ENCODE measurements at places on chromosomes 2 and 18. TPM values are rescaled to one million over a fixed set of nuclear protein-coding genes. Genes with fewer than 3 reads are reported as not detected.

Gene RPE
- total RNA-seq = 56.8 TPM

Gene LDLRAD4
- total RNA-seq = 34.5 TPM

Gene KCNJ3
- not detected for total RNA-seq

Gene CYB5A
- 40.5 TPM for total RNA-seq

Gene CROCC2
- total RNA-seq = not detected

Gene ATP8B1
- total RNA-seq = 0.16 TPM

Gene MYO1B
- 15.2 TPM for total RNA-seq

DNA sequence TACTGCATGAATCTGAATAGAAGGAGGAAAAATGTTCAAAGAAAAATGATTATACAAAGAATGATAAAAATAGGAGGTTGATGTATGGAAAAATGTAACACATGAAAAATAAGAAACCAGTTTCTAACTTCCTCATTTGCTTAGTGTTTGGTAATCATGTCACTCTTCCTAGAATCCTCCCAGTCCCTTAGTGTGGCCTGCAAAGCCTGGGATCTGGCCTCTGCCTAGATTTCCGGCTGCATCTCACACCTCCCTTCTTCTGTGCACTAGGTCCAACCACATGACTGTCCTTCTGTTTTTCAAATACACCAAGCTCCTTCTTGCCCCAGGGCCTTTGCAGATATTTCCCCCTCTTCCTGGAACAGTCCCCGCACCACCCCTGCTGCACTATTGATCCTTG, 76.8 kb upstream of the RBMS1 start:
- no peaks in the 10 kb centered on the region for H3K36me3 ChIP-seq
- H3K27me3 ChIP-seq = peaks cover 5% of the 10 kb centered on the region
- no peak for DNase-seq
- H3K4me1 ChIP-seq = no peaks in the 10 kb centered on the region
- H3K4me3 ChIP-seq = no peak overlapping the region
- H3K27ac ChIP-seq = no peak overlapping the region

DNA sequence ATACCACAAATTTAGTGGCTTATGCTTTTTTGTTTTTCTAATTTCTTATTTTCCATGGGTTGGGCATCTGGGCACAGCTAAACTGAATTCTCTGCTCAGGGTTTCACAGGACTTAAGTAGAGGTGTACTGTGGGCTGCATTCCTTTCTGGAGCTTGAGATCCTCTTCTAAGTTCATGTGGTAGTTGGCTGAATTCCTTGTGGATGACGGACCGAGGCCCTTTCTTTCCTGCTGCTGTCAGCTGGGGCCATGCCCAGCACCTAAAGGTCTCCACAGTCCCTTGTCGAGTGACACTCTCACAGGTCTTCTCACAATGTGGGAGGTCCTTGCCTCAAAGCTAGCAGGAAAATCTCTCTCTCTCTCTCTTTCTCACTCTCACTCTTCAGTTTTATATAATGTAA, 433.5 kb upstream of the LRATD1 start:
- H3K4me1 ChIP-seq = no peaks in the 10 kb centered on the region
- H3K27me3 ChIP-seq = no peaks in the 10 kb centered on the region
- H3K27ac ChIP-seq = no peak overlapping the region
- no peaks in the 10 kb centered on the region for H3K36me3 ChIP-seq
- no peak for DNase-seq
- H3K4me3 ChIP-seq = no peak overlapping the region

GRCh38 chr2:64414736-64415435, 39.1 kb upstream of the LGALSL start:
- peaks cover 2% of the 10 kb centered on the region for H3K27me3 ChIP-seq
- no peak overlapping the region for H3K27ac ChIP-seq
- H3K4me1 ChIP-seq = no peaks in the 10 kb centered on the region
- DNase-seq = no peak
- H3K4me3 ChIP-seq = no peak overlapping the region

- H3K4me3 ChIP-seq = no peak overlapping the region
- no peaks in the 10 kb centered on the region for H3K4me1 ChIP-seq
- no peaks in the 10 kb centered on the region for H3K27me3 ChIP-seq
- H3K27ac ChIP-seq = no peak overlapping the region
- no peaks in the 10 kb centered on the region for H3K36me3 ChIP-seq
Observed at GRCh38 chr18:41490861-41491260, 464.2 kb upstream of the PIK3C3 start.

GRCh38 chr2:152657043-152657442, 60.2 kb downstream of the PRPF40A start:
- peaks cover 9% of the 10 kb centered on the region for H3K4me1 ChIP-seq
- peaks cover 42% of the 10 kb centered on the region for H3K36me3 ChIP-seq
- no peak overlapping the region for H3K4me3 ChIP-seq
- DNase-seq = no peak
- H3K27me3 ChIP-seq = no peaks in the 10 kb centered on the region
- H3K27ac ChIP-seq = no peak overlapping the region

DNA sequence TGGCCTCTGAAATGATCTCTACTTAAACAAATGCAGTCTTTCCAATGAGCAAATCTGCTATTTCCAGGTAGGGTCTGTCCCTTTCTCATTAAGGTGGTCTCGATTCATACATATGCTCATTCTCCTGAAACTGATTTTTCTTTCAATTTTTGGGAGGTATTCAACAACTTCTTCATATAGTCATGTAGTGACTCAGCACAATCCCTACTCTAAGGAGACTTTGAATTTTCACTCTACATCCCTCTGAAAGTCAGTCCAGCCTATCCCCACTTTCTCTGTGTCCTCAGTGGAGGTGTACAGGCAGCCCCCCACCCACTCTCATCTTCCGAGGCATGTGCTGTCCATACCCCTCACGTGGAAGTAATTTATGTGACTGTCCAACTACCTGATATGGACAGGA, 99.9 kb upstream of the ACAA2 start:
- H3K36me3 ChIP-seq = no peaks in the 10 kb centered on the region
- no peaks in the 10 kb centered on the region for H3K4me1 ChIP-seq
- no peak for DNase-seq
- H3K27me3 ChIP-seq = peaks cover 2% of the 10 kb centered on the region

GRCh38 chr2:71736091-71736861, 282.9 kb downstream of the DYSF start:
- no peaks in the 10 kb centered on the region for H3K4me1 ChIP-seq
- no peak overlapping the region for H3K27ac ChIP-seq
- H3K4me3 ChIP-seq = no peak overlapping the region
- H3K27me3 ChIP-seq = no peaks in the 10 kb centered on the region

- no peak overlapping the region for H3K27ac ChIP-seq
- H3K36me3 ChIP-seq = peaks cover 30% of the 10 kb centered on the region
- no peak overlapping the region for H3K4me3 ChIP-seq
- H3K27me3 ChIP-seq = no peaks in the 10 kb centered on the region
Observed at GRCh38 chr2:239165206-239165831, 235.5 kb downstream of the HDAC4 start.

GRCh38 chr2:128526455-128526976, 207.8 kb upstream of the HS6ST1 start:
- peaks cover 3% of the 10 kb centered on the region for H3K36me3 ChIP-seq
- peaks cover 17% of the 10 kb centered on the region for H3K4me1 ChIP-seq
- H3K27ac ChIP-seq = no peak overlapping the region
- H3K27me3 ChIP-seq = peaks cover 3% of the 10 kb centered on the region

GRCh38 chr2:2787301-2787907, 456.3 kb upstream of the MYT1L start:
- no peaks in the 10 kb centered on the region for H3K27me3 ChIP-seq
- no peaks in the 10 kb centered on the region for H3K4me1 ChIP-seq
- H3K4me3 ChIP-seq = no peak overlapping the region
- no peaks in the 10 kb centered on the region for H3K36me3 ChIP-seq
- no peak for DNase-seq

DNA sequence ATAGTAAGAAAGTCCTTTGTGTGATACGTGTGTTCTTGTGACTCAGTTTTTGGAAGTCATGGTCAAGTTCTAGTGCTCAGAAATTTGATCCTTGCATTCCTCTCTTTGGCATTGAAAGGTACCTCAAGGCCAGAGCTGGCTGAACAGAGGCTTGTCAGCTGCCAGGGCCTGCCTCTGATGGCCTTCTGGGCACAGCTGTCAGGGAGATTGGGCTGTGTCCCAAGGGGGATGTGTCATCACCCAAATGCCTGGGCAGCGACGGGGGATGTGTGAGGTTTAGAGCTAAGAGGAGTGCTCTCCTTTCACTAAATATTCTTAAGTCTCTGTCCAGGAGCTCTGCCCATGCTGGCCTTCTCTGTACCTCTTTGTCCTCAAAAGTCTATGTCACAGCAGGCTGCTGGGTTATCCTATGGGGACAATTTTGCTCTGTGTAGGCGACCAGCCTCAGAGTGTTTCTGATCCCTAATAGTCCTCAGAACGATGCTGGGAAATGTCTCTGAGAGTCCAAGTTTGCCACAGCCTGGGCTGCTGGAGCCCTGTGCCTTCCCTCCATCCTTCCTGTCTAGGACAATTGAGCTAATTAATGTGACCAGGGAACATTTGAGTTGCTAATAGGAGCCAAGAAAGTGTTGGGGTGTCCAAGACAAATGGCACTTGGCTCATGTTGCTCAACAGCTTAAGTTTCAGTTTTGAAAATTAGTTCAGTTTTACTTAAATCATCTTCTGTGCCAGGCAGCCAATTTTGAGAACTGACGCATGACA, 115.4 kb upstream of the ZNF521 start:
- no peak for DNase-seq
- no peak overlapping the region for H3K4me3 ChIP-seq
- no peaks in the 10 kb centered on the region for H3K36me3 ChIP-seq
- H3K27me3 ChIP-seq = no peaks in the 10 kb centered on the region

- no peaks in the 10 kb centered on the region for H3K4me1 ChIP-seq
- peaks cover 2% of the 10 kb centered on the region for H3K36me3 ChIP-seq
- no peak overlapping the region for H3K27ac ChIP-seq
- DNase-seq = no peak
Observed at GRCh38 chr2:73297151-73297559, 3.8 kb upstream of the EGR4 start.

DNA sequence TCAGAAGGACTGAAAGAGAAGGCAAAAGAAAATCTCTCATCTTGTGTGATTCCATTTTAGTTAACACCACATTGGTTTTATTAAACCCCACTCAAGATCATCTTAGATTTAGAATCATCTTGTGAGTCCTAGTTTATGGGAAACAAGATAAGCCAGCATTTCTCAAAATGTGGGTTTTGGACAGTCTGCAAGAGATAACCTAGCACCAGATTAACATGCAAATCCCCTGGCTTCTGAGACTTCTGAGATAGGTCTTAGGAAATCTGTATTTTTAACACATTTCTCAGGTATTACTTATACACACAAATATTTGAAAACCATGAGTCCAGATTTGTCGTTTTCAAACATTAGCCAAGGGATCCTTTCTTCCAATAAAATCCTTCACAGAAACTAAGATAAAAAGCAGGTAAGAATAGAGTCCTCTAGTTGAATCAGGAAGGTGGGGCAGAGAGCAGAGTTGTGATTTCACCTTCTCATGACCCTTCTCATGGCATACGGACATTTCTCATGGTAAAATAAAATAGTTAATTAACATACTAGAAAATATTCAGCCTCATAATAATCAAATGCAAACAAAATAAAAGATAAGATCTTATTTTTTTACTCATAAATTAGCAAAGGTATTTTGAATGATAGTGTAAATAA, 287.2 kb upstream of the FN1 start:
- DNase-seq = no peak
- H3K4me1 ChIP-seq = no peaks in the 10 kb centered on the region
- H3K4me3 ChIP-seq = no peak overlapping the region
- H3K36me3 ChIP-seq = no peaks in the 10 kb centered on the region
- H3K27ac ChIP-seq = no peak overlapping the region
- H3K27me3 ChIP-seq = no peaks in the 10 kb centered on the region

DNA sequence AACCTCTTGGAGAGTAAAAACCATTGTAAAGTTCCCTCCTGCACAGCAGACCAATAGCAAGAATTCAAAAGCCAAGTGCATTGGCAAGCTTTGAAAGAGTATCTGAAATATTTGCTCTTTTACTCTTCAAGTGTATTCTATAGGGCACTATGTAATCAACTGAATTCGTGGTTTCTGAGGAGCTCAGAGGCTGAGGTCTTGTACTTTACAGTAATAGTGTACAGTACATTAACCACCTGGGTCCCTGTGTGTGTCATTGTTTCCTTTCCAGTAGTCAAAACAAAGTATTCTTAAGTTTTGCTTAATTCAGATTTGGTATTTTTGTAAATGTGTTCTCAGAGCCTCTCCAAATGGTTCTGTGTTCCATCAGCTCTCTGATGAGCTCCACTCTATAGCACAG, 769.7 kb downstream of the LRRTM4 start:
- H3K27ac ChIP-seq = no peak overlapping the region
- no peaks in the 10 kb centered on the region for H3K4me1 ChIP-seq
- H3K4me3 ChIP-seq = no peak overlapping the region
- DNase-seq = no peak

DNA sequence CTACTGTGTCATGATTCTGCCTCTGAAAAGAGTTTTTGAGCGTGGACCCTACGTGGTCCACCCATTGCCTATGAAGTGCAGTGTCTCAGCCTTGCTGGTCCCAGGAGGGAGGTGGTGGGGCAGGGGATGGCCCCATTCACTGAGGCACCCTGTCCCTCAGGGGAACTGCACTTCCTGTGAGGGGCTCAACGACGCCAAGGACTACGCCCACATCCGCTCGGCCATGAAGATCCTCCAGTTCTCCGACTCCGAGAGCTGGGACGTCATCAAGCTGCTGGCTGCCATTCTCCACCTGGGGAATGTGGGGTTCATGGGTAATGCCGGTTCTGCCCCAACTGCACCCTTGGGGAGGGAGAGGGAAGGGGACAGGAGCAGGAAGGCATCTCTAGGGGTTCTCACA, 42.5 kb downstream of the MYO7B start:
- DNase-seq = no peak
- H3K36me3 ChIP-seq = no peaks in the 10 kb centered on the region
- H3K27ac ChIP-seq = no peak overlapping the region
- peaks cover 14% of the 10 kb centered on the region for H3K27me3 ChIP-seq

GRCh38 chr2:238346544-238346943, 26.2 kb downstream of the TRAF3IP1 start:
- H3K36me3 ChIP-seq = no peaks in the 10 kb centered on the region
- no peak overlapping the region for H3K4me3 ChIP-seq
- no peaks in the 10 kb centered on the region for H3K4me1 ChIP-seq
- no peak overlapping the region for H3K27ac ChIP-seq

DNA sequence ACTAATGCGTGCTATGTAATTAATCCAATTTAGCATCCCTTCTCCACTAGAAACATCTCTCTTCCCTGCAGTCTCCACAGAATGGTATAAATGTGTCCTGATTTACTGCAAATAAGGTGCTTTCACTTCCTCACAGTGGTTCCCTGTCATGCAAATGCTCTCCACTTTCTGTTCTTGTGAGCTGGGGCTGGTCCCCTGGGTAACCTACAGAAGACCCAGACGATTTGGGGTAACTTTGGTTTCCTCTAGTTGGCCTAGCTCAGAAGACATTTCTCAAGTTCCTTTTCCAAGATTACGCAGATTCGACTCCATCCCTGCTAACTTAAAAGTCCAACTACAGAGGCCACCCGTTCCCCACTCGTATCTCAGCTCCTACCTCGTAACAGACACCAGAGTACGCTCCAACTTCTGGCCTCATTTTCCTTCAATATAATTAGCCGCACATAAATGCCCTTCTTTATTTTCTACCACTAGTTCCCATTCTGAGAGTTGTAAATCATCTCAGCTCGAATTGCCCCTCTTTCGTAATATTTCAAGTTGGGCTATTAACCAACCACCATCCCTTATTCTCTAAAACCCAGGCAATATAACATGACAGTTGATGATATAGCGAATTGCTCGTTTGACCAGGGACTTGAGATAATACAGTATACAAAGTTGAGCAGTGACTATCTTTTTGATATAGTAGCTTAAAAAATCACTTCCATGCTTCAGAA, 28.8 kb upstream of the NEDD4L start:
- DNase-seq = no peak
- H3K4me3 ChIP-seq = no peak overlapping the region
- H3K27ac ChIP-seq = no peak overlapping the region
- H3K27me3 ChIP-seq = peaks cover 6% of the 10 kb centered on the region
- no peaks in the 10 kb centered on the region for H3K4me1 ChIP-seq

- peaks cover 4% of the 10 kb centered on the region for H3K27me3 ChIP-seq
- DNase-seq = no peak
- no peaks in the 10 kb centered on the region for H3K4me1 ChIP-seq
- no peaks in the 10 kb centered on the region for H3K36me3 ChIP-seq
- no peak overlapping the region for H3K4me3 ChIP-seq
Observed at GRCh38 chr2:204415406-204416181, 129.7 kb upstream of the PARD3B start.
